ENCODE measurements at places on chromosomes 1 and 21.
A peak's percentile ranks its signal among the peaks of the same experiment; 100 is the strongest.

DNA sequence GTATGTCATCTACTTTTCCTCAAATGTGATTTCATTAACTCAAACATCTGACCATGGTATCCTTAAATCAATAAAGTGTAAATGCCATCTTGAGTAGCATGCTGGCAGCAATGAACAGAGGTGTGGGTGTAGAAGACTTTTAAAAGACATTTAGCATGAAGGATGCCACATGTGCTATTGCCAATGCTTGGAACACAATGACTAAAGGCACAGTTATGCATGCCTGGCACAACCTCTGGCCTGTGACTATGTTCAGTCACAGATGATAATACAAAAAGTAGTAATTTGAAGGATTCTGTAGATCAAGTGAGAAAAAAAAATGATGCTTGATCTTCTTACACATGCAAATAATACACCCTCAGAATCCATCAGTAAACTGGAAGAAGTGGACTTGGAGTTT is 938.9 kb upstream of the ADGRL4 start:
- no peak for DNase-seq

DNA sequence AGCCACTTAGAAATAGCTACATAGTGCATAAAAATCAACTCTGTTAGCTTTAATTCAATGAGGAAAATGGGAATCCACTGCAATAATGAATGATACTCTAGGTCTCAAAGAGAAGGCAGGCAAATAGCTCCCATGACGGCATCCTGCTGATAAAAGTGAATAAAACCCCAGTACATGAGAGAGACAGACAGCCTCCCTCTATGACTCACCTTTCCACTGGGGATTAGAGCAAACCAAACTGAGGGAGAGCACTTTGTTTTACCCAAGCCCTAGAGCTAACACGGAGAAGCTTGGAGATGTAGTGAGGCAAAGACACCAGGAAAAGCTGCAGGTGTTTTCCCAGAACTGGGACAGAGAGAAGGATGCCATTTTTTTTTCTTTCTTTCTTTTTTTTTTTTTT is 621.9 kb downstream of the LRRIQ3 start:
- no peak for DNase-seq

- no peak for DNase-seq
These were observed 33.5 kb downstream of the ACOT7 start for GRCh38 chr1:6360117-6360496.

GRCh38 chr1:33975961-33976360 is 112.1 kb downstream of the HMGB4 start:
- DNase-seq = no peak

- no peak for DNase-seq
These were observed 734 bp downstream of the PTPN22 start for GRCh38 chr1:113870778-113871177.

GRCh38 chr1:225770561-225771248 is 6.9 kb upstream of the SRP9 start:
- DNase-seq = no peak

DNA sequence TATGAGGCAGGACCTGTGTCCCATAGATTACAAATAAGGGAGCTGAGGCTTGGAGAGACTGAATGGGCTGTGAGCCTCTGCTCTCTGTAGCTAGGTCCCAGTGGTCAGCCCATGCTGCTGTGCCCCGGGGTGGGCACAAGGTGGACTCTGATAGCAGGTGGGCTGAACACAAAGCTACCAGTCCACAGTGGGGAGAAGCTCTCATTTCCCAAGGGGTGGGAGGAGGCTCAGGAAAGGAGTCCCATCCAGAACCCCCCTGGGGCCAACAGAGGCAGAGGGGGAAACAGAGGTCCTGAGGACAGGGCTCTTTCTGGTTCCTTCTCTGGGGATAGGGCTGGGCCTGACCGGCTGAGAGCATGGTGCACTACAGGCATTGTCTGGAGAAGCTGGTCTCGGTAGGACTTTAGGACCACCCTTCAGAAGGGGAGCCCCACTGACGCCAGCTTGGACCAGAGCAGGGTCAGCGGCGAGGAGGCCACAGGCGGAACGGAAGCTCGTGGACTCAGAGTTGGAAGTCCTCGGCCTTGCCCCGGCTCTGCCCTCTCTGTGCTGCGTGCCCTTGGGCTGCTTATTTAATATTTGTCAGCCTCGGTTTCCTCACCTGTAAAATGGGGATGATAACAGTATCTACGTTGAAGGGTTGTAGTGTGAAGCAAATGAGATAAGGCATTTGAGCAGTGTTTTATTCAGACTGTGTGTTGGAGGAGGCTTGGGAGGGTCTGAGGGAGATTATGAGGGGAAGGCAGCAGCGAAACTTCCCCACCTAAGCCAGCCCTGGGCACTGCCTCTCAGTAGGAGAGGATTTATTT is 26.6 kb downstream of the SDE2 start:
- no peak for DNase-seq

DNA sequence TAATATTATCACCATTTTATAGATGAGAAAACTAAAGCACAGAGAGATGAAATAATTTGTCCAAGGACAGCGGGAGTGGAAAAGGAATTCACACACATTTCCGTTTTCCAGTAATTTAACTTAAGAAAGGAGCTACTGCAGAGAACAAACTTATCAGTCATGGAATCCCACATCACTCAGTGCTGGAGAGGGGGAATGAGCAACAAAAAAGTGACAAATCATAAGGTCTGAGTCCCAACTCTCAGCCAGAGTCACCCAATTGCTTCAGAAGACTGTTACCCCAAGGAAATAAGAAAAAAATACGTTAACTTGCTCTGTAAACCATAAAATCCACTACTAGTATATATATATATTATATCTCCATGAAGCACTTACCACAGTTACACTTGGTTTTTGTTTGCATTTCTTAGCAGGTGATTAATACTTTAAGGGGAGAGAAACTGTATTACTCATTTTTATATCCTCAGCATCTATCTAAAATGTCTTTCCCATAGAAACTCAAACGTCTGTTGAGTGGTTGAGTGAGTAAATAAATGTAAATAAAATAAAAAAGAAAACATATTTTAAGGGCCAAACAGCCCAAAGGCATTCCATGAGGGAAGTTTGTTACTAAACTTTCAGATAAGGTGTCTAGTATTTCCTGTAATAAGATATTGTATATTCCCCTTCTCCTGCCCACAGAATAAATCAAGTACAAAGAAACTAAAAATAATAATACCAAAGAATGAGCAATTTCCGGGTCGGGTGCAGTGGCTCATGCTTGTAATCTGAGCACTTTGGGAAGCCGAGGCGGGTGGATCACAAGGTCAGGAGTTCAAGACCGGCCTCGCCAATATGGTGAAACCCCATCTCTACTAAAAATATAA is 76.8 kb downstream of the SLC45A1 start:
- no peak for DNase-seq

- DNase-seq = no peak
These were observed 200.6 kb downstream of the SMYD3 start for GRCh38 chr1:246306415-246307037.

GRCh38 chr1:158037008-158037865 is 43.8 kb downstream of the KIRREL1 start:
- no peak for DNase-seq

GRCh38 chr21:33481314-33481943 is 1.7 kb upstream of the TMEM50B start:
- DNase-seq = no peak

- DNase-seq = no peak
These were observed 49.8 kb downstream of the IGSF21 start for GRCh38 chr1:18157352-18157751.

DNA sequence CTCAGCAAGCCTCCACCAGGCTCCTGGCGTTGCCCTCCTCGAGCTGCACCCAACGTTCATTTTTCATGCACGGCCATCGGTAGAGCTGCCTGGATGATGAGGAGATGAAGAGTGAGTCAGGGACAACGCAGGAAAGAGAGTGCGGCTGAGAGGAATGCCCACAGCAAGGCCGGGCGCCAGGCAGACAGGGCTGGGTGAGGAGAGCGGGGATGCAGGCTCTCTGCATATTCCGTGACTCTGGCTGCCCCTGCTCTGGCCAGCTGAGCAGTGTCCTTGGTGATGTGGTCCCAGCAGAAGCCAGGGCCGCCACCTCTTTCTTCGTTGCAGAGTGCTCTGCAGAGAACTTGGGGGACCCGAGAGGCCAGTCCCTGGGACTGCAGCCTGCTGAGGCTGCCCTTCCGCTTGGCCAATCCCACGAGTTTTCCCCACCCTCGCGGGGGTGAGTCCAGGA is 10.8 kb downstream of the UMODL1 start:
- DNase-seq = no peak

DNA sequence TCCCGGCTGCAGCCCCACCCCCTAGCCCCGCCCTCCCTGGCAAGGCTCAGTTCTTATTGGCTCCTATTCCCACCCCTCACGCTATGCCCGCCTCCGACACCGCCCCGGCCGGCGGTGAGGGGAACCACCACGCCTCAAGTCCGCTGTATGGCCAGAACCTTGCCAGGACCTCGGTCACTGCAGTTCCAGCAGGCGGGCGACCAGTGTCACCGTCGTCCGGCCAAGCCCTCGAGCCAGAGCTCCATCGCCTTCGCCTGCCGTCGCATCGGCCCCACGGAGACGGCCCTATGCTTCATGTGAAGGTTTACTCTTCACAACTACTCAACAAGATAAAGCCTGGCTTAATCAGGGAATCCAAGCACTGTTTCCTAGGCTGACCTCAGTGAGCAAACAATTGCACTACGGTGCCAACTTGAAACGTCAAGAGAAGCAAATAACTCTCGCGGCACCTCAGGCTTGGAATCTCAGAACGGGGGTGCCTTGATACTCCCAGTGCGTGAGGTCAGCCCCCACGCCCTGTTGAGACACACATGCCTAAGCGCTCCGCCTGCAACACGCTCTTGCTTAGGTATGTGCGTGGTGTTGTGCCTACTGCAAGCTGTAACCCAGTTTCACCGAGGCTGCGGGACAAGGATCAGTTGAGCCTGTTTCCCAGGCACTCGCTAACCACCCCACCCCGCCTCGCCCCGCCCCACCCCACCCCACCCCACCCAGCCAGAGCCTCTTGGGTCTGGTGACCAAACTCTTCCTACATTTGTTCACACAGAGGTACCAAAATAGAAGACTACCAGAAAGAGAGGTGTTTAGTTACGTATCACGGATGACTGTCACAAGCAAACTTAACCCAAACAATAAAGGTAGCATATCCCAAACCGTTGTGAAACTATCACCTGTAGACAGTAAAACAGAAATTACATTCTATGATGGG is 498 bp upstream of the DENND2C start:
- peak; percentile 75 for DNase-seq

DNA sequence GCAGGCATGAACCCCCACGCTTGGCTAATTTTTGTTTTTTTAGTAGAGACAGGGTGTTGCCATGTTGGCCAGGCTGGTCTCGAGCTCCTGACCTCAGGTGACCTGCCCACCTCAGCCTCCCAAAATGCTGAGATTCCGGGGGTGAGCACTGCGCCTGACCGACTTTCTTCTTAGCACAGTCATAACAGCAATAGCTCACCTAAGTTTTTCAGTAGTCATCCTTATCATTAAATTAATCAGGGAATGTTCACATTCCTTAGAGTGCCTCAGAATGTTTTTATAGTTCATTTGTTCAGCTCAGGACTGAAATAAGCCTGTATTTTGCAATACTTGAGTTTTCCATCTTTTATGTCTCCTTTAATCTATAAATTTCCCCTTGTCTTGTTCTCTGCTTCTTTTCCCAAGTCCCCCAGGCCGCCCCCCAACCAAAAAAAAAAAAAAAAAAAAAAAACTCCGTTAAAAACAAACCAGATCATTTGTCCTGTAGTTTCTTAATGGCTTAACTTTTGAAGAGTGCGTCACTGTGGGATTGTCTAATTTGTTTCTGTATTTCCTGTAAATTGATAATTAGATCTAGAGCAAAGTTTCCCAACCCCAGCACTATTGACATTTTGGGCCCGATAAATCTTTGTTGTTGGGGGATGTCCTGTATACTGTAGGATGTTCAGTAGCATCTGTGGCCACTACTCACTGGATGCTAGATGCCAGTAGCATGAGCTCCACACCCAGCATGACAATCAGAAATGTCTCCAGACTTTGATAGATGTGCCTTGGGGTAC is 120.7 kb downstream of the ITSN1 start:
- no peak for DNase-seq

- no peak for DNase-seq
These were observed 176.6 kb downstream of the GRIK3 start for GRCh38 chr1:36857754-36858153.

GRCh38 chr1:57874418-57874877 is 450.6 kb upstream of the DAB1 start:
- DNase-seq = no peak

- DNase-seq = no peak
These were observed 36.9 kb upstream of the BACH1 start for GRCh38 chr21:29261555-29262540.

DNA sequence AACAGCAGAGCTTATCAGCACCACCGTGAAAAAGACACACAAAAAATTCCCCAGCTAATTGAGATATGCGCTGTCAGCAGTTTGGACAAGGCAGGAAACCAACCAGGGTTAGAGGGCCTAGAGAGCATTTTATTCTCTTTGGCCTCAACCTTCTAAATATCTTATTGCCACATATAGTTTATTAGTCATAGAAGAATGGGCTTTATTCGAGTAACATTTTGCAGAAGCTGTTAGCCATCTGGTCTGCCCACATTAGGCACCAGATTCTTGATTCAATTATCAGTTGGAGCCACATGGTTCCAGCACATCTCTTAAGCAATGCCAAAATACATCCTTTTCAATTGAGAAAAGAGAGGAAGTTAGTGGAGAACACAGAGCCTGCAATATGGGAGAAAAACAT is 109.9 kb upstream of the CXADR start:
- no peak for DNase-seq

GRCh38 chr1:7108251-7108650 is 323.0 kb downstream of the CAMTA1 start:
- DNase-seq = no peak

DNA sequence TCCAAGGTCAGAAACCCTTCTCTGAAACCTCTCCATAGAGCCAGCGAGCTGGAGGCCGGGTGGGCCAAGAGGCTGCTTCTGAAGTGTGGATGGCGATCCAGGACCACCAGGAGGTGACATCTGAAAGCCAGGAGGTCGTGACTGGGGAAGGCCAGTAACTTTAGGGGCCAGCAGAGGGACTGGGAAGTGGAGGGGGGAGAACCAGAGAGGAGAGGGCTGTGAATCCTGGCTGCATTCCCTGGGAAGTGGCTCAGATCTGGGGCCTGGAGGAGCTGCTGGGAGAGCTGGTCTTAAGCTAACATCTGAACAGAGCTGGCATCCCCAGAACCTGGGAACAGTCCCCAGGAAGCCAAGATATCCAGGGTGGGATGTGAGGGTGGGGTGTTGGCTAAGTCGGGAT is 11.3 kb upstream of the EPHA8 start:
- no peak for DNase-seq

- DNase-seq = no peak
These were observed 10.3 kb upstream of the AZIN2 start for GRCh38 chr1:33070628-33071027.

- no peak for DNase-seq
These were observed 144.9 kb downstream of the KAZN start for GRCh38 chr1:14743368-14743767.

DNA sequence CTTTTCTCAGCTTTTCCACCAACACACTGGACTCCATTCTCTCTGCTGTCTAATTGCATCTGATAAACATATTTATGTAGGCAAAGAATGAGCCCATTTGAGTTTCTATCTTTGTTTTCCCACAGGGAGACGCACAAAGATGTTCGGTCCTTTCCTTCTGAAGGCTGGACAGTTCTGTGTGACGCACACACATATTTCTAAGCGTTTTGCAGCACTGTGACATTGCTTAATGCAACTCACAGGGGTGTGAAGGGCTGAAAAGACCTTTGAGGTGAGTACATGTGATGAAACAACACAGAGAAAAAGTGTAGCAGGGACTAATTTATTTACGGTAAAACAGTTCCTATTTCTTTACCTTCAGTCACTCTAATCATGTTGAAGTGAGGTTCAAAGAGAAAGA is 323.1 kb upstream of the RUNX1 start:
- no peak for DNase-seq
